H1 (cell line): ENCODE measurements at places on chromosomes 7 and 10. TPM values are rescaled to one million over a fixed set of nuclear protein-coding genes. Genes with fewer than 3 reads are reported as not detected.

The ASB15 gene
- polyA plus RNA-seq = not detected in 2 replicates

The NRG3 gene
- polyA plus RNA-seq = 4.2 and 6.0 TPM in 2 replicates

- no peak for DNase-seq
Measured at GRCh38 chr7:92751902-92752901, 84.2 kb downstream of the CDK6 start.

DNA sequence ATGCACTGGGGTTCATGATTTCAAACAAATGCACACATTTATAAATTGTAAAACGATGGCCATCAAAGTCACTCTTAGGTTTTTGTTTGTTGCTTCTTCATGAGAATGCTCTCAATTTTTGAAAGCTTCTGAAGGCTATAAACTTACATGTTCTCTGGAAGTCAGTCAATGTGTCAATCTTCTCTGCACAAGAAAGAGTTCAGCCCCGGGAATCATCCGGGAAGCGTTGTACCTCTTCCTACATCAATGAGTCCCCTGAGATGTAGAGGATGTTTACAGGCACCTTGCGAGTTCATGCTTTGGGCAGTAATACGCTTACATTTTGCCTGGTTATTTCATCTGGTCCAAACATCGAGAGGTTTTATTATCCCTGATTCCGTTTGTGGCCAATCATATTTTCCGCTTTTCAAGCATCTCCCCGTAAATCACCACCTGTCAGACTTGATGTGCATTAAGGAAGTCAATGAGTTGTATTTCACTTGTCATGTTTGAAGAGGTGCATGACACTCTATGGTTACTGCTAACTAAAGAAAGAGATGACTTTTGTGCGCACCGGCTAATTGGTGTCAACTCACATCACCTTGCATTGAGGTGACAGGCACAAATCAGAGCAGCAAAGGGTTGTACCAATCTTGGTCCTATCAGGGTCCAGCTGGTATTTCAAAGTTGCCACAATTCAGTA, 750.7 kb downstream of the SORCS3 start:
- no peak for DNase-seq

DNA sequence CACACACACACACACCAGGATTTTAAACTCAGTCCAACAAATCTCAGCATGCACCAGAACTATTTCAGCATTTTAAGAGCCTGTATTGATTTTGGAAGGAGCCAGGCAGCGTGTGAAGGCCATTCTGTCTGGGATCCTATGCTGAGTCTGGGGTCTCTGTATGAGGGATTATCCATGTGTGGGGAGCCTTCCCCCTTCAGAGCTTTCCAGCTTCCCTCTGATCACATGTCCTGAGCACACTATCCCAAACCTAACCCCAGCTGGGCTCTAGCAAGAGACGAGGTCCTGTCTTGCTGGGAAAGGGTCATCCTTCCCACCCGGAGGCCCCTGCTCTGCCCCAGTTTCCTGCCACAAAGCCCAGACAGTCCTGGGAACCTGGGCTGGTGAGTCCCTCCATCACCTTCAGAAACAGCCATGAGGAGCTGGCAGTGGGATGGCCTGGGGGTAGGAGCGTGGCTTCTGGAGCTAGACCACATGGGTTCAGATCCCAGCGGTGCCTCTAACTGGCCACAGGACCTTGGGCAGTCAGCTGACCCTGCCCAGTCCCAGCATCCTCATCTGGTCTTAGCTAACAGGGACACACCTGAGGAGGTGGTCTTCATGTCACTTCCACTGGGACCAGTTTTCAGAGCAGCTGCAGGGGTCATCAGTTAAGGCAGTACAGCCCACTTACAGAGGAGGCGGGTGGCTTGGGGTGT, 79.6 kb upstream of the RET start:
- no peak for DNase-seq

DNA sequence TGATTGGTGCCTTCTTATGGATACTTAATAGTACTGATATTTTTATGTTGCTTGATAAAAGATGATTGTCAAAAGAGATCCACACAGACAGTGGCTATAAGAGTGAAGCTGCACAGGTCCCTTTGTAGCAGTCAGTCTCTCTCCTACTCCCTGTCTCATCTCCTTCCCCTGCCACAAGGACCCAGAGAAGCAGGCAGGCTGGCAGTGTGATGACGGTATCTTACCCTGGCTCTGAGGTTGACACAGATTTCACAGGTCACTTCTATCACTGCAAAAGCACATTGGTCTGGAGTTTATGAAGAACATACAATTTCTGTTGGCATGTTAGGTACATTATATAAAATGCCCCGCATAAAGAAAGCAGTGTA, 64.4 kb upstream of the AHR start:
- DNase-seq = no peak

The PTPRN2 gene
- 2.6 and 4.9 TPM in 2 replicates for polyA plus RNA-seq

DNA sequence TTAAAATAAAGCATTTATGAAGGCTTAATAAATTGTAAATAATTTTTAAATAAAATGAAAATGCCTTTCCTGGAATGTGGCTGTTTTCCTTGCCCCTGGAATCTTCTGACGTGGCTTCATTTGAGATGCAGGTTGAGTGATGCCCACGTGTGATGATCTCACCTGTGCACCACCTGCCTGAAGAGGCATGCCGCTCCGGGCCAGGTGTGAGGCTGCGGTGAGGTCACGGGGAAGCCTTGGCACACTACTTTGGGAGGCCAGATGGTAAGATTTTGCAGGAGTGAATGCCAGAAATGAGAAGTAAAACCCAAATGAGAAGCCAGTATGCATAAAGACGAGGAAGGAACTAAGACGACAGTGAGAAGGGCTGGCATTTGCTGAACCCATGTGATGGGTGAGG, 36.2 kb downstream of the GOT1 start:
- DNase-seq = no peak

GRCh38 chr7:29955799-29956486, 33.7 kb downstream of the SCRN1 start:
- DNase-seq = no peak

- DNase-seq = no peak
Measured at GRCh38 chr7:101927389-101927788, 110.0 kb downstream of the CUX1 start.

GRCh38 chr10:393106-393745, 258.0 kb downstream of the ZMYND11 start:
- no peak for DNase-seq

GRCh38 chr10:27680006-27680557, 65.5 kb downstream of the MKX start:
- no peak for DNase-seq

DNA sequence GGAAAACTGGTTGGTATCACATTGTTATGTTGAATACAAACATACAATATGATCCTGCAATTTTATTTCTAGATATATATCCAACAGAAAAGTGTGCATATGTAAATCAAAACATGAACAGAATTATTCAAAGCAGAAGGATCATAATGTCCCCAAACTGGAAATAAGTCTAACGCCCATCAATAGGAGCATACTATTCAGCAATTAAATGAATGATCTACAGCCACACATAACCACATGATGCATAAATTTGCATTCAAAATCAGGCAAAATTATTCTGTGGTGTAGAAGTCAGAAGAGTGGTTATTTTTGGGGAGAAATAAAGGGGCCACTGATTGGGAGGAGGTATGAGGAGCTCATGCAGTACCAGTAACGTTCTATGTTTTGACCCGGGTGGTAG, 28.6 kb downstream of the NPY start:
- no peak for DNase-seq

DNA sequence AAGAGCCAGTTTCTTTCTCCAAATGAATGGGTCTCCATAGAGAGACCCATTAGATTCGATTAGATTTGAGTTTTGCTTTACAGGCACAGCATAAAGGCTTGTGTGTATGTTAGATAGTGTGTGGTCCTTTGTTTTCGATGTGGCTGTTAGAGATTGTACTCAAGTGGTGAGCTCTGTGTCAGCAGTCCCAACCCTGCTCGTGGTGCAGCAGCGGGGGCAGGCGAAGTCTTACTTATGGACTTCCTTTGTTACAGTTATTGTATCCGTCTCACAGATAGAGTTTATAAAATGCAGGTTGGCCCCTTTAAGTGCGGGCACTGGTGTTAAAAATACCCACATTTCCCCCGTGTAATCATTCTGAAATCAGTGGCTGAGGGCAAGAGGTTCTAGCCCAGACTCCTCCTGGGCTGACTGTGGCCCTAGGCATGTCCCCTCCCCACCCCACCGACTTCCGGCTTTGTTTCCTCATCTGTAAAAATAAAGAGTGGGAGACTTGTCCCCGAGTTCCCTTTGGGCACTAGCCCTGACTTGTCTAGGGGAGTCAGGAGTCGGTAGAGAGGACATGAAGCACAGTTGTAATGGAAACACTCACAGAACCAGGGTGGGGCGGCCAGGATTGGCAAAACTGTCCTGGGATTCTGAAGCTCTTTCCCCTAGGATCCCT, 28.6 kb downstream of the MTURN start:
- DNase-seq = no peak

The GNGT1 gene
- not detected in 2 replicates for polyA plus RNA-seq

The HOXA6 gene
- not detected in 2 replicates for polyA plus RNA-seq

- no peak for DNase-seq
Measured at GRCh38 chr10:1280466-1281404, 224.6 kb downstream of the WDR37 start.

The IMPDH1 gene
- polyA plus RNA-seq = 45.8 and 65.7 TPM in 2 replicates

The GJD4 gene
- not detected in 2 replicates for polyA plus RNA-seq

GRCh38 chr10:110057456-110057855, 49.7 kb downstream of the ADD3 start:
- no peak for DNase-seq

DNA sequence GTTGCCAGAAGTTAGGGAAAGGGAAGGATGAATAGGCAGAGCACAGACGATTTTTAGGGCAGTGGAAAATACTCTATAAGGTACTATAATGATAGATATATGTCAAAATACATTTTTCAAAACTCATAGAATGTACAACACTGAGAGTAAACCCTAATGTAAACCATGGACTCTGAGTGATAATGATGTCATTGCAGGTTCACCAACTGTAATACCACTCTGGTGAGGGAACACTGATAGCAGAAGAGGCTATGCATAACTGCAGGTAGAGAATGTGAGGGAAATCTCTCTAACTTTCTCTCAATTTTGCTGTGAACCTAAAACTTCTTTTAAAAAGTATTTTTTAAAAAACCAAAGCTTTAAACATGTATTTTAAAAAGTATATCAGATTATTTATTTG, 22.1 kb downstream of the POT1 start:
- no peak for DNase-seq

DNA sequence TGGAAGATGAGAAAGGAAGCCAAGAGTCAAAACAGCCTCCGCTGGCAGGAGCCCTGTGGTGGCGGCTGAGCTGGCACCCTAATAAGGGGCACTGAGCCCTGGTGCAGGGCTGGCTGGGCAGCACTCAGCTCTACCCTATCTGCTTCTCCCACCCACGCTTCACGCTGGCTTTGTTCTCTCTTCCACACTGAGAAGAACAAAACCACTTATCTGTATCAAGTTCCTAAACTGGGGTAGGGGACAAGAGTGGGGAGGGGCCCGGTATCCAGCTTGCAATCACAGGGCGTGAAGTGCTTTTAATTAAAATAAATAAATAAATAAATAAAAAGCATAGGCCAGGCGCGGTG, 52.1 kb downstream of the FAM53B start:
- DNase-seq = no peak

DNA sequence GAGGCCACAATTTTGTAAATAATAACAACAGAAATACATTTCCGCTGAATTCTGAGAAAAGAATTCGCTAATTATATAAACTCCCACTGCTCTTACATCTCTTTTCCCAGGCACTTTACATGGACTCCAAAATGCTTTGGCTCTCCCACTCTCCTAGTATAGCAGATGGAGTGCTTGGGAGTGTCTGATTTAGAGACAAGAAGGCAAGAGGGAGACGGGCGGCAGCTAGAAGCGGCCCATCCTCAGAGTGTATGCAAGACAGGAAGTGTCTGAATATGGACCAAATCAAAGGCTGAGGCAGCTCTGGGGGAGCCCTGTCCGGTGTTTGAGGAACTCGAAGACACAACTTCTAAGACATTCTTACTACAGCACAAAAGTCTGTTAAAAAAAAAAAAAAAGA, 212.1 kb downstream of the GFRA1 start:
- DNase-seq = no peak

DNA sequence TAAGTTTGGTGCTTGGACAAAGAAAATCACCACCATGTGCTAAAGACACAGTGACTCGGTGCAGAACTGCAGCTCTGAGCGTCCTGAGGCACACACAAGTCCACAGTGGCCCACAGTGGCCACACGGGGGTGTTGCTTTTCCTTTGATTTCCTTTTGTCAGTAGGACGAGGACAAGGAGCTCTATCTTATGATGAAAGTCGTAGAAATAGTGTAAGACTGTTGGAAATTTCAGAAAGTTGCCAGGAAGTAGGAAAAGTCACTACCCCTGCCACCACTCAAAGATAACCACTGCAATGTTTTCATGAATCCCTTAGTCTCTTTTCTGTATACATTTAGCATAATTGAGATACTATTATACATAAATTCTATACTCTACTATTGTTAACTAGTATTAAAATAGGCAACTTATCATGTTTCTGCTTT, 146.0 kb downstream of the TNS3 start:
- DNase-seq = peak; percentile 23
